Hypothalamus (tissue), 51 donors: ENCODE measurements at places on chromosomes 4 and X.
A peak's percentile ranks its signal among the peaks of the same experiment; 100 is the strongest.

GRCh38 chr4:69835766-69836165 is 24.2 kb downstream of the SULT1E1 start:
- no peak for DNase-seq

DNA sequence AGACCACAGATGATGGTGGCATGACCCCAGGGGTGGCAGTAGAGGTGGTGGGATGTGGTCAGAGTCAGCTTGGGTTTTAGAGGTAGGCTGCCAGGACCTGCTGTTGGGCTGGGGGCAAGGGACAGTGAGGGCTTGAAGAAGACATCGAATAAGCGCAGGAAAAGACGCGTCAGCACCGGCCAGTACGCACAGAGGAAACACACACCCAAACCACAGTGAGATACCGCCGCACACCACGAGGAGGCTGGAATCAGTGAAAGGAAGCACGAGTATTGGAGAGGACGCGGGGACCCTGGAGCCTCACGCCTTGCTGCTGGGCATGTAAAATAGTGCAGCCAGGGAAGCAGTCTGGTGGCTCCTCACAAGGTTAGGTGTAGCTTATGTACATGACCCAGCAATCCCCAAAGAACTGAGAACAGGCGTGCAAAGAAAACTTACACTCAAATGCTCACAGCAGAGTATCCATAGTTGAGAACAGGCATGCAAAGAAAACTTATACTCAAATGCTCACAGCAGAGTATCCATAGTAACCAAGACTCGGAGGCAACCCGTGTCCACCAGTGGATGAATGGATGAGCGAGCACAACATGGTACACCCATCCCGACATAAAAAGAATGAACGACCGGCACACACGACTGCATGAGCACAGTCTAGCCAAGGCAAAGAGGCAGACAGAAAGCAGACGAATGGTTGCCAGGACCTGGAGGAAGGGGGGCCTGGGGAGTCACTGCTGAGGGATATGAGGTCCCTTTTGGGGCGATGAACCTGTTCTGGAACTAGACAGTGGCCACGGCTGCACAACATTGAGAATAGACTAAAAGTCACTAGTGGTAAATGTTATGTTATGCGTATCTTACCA is 13.3 kb downstream of the PDZD4 start:
- no peak for DNase-seq

GRCh38 chr4:138458751-138459150 is 216.6 kb upstream of the SLC7A11 start:
- no peak for DNase-seq

GRCh38 chrX:153673428-153674218 is at the start of gene PNCK:
PNCK (minus strand) TSS chrX:153673813; CDS start chrX:153673076, 737 bp downstream.
- no peak for DNase-seq

DNA sequence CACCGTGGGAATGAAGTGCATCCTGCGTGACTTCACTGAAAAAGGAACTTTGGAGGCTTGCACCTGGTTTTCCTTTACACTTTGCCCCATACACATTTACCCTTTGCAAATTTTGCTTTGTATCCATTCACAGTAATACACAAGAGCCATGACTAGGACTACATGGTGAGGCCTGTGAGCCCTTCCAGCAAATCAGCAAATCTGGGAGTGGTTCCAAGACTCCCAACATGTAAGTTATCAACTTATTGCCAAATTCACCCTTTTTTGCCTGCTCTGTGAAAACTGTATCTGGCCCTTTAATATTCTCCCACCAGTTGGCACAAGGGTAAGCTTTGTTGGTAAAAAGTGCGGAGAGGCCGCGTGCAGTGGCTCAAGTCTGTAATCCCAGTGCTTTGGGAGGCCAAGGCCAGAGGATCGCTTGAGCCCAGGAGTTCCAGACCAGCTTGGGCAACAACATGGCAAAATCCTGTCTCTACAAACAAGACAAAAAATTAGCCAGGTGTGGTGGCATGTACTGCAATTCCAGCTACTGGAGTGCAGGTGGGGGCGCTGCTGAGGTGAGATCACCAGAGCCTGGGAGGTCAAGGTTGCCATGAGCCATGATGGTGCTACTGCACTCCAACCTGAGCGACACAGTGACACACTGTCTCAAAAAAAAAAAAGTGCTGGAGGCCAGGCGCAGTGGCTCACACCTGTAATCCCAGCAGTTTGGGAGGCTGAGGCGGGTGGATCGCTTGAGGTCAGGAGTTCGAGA is 5.0 kb downstream of the PRMT9 start:
- DNase-seq: no peak

- no peak for DNase-seq
Observed at GRCh38 chr4:26945794-26946193, 85.2 kb downstream of the STIM2 start.

DNA sequence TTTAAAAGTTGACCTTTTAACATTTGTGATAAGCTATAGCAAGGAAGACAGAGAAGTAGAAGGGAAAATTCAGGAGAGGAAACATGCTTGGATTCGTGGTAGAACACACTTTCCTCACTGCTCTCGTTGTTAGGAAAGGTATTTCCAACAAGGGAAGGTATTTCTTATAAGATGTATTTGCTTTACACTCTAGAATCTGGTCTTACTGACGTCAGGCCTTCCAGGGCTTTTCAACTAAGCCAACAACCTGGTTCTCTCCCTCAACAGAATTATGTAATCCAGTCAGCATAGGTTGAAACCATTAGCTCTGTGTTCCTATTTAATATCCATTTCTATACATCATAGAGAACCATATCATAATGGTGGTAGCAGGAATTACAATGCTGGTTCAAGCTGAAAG is 241.9 kb downstream of the SLC39A8 start:
- DNase-seq: no peak

- DNase-seq: no peak
Observed at GRCh38 chr4:147704846-147705245, 20.9 kb upstream of the PRMT9 start.

- no peak for DNase-seq
Observed at GRCh38 chr4:33883111-33883510, 2361.2 kb downstream of the ARAP2 start.

DNA sequence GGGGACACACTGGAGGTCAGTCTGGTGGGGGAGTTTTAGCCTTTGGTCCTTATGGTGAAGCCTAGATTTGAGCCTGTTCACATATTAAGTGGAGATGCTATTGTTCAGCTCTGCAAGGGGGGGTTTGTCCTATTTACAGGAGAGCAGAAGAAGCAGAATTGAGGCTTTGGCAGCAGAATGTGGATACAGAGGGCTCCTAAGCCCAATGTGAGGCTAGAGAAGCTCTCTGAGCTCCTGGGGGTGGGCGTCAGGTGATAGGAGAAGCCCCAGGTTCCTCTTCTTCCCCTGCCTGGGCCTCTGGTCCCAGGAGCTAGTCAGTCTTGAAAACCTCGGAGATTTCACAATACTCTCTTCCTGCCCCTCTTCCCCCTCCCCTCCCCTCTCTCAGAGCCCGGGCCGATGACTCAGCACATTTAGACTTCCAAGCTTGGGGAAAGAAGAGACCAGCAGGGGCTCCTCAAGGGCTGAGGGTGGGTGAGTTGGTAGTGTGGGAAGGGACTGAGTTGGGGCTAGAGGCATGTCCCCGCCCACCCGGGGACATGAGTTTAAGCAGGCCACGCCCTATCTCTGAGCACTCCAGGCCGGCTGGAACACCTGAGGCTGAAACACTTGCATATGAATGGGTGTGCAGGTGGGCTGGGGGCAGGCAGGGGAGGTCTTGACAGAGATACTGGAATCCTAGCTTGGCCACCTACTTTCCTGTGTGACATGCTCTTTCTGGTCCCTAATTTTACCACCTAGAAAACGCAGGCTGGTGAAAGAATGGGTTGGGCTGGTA is 3.4 kb downstream of the TFE3 start:
- DNase-seq: peak; percentile 5

DNA sequence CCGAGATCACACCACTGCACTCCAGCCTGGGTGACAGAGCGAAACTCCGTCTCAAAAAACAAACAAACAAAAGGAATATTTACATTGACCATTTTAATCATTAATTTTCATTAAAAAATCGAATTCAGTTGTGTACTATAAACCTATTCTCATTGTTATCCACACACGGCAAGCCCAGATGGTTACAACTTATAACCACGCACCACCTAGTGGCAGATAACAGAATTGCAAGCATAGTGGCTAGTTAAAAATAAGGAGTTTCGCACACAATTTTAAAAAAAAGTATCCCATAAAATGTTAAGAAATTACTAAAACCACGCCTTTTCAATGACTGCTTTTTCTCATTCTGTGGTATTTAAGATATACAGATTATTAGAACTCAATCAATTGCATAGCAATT is 25.4 kb downstream of the MBNL3 start:
- DNase-seq: no peak

- no peak for DNase-seq
Observed at GRCh38 chrX:72539822-72540221, 32.8 kb downstream of the HDAC8 start.

DNA sequence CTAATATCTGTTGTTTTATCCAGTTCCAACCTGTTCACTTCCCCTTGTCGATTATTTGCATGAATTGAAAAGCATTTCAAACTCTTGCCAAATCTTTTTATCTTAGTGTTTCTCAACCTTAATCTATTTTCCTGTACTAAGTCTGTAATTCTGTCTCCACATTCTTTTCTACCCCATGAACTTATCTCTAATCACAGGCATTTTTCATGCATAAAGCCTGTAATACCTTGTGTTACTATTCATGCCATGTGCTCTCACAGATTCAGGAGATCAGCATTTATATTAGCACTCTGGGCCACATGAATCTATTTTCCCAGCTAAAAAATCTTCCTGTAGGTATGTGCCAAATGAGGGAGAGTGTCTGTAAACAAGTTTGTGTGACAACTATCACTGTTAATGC is 1360.9 kb downstream of the STIM2 start:
- no peak for DNase-seq

- peak; percentile 15 for DNase-seq
Observed at GRCh38 chrX:45850197-45850774, 649.6 kb upstream of the DIPK2B start.

DNA sequence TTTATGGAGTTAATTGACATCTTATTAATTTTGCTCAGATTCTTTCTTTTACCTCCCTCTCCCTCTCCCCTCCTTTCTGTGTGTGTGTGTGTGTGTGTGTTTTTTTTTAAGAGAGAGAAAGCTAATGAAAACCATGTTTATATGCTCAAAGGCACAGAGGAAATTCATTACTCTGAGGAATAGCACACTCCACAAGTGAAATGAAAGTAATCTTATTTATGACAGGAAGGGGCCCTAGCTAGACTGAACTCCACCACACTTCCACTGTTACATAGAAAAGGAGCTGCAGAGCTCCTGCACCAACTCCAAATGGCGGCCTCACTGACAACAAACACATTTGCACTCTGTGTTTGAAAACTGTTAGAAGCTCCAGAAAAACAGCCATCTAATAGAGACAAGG is 150.6 kb downstream of the RASL11B start:
- no peak for DNase-seq
